ENCODE measurements at places on chromosomes 2 and 18.

- no peak for DNase-seq
Measured at GRCh38 chr18:5709476-5710095, 165.8 kb upstream of the EPB41L3 start.

- DNase-seq: no peak
Measured at GRCh38 chr2:55156326-55156725, 75.8 kb downstream of the CLHC1 start.

GRCh38 chr2:104028061-104028460 lies 825.9 kb upstream of the POU3F3 start:
- DNase-seq: no peak

- DNase-seq: no peak
Measured at GRCh38 chr2:143085125-143085784, 44.0 kb upstream of the ARHGAP15 start.

DNA sequence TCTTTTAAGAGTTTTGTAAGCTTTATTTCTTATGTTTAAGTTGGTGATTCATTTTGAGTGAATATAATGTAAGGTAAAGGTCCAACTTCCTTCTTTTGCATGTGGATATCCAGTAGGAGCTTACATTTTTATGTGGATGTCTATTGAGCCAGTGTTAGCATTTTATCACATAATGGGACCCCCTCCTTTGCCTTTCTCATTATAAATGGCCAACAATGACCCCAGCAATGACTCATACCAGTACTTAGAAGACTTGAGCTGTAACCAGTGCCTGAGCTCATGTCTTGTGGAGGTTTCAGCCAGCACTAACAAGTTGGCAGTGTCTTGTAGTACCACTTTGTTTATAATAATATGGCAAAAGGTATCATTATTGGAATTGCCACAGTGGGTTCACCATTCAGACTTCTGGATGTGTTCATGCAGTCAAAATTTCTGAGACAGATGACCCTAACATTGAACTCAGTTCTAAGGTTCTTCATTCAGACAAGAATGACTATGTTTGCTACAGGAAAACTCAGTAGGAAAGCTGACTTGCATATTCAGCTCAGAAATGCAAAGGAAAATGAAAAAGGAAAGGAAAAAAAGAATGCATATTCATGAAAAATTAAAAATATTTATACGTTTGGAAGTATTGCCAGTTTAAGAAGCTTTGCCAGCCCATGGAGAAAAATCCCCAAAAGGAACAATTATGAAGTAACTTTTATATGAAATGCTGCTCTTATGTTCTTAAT lies 41.0 kb downstream of the CDKL4 start:
- no peak for DNase-seq

All from stimulated activated CD4-positive, alpha-beta T cell treated with anti-CD3 and anti-CD28 coated beads, Interleukin-2, amount 100 ng/mL, for 24 hours (primary cell).